ENCODE measurements at places on chromosomes 7 and 10.

- DNase-seq = no peak
Measured at GRCh38 chr10:13272164-13272571, 27.7 kb downstream of the PHYH start.

DNA sequence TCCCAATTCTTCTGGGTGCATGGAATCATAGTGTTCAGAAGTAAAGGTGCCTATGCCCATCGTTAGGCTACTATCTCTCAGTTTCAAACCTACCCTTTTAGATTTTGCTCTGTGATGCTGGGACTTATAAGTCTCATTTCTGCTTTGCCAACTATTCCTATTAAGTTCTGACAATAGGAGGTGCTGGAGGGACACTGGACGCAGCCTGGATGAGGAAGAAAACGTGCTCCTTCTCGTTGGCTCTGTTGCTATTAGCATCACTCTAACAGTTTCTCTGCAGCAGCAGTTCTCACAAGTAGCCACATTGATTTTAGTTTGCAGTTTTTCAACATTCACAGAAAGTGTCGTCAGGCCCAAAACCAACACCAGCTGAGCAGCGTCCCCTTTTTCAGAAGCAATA lies 72.4 kb downstream of the ABCC2 start:
- peak; percentile 44 for DNase-seq

DNA sequence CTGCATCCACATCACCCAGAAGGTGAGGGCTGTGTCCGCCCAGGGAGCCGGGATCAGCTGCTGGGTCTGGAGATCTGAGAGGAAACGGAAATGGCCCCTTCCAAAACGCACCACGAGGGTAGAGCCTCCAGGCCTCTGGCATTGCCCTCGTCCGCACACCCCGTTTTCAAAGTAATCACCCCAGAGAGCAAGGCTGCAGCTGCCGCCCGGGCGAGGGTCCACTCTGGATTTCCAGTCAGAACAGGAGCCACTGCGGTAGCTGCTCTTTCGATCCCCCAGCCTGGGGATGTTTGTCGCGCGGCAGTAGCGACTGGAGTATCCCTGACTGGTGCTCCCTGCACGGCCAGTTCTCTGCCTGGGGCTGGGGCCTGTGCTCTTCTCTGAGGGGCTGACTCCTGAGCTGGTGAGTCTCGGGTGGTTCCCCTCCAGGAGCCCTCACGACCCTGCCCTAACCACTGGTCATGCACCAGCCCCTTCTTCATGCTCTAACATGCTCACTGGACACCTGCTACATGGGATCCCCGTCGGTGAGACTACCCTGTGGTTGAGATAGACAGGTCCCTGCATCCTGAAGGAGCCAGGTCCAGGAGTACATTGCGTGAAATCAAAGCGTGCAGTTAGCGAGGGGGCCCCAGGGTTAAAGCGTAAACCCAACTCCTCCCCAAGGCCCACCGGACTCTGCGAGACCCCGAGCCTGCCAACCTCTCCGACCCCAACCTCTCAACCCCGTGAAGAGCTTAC lies 99.2 kb downstream of the FOXL3 start:
- no peak for DNase-seq

- DNase-seq = no peak
Measured at GRCh38 chr7:80832006-80832405, 86.8 kb downstream of the SEMA3C start.

- no peak for DNase-seq
Measured at GRCh38 chr7:50145801-50146338, 52.8 kb upstream of the ZPBP start.

DNA sequence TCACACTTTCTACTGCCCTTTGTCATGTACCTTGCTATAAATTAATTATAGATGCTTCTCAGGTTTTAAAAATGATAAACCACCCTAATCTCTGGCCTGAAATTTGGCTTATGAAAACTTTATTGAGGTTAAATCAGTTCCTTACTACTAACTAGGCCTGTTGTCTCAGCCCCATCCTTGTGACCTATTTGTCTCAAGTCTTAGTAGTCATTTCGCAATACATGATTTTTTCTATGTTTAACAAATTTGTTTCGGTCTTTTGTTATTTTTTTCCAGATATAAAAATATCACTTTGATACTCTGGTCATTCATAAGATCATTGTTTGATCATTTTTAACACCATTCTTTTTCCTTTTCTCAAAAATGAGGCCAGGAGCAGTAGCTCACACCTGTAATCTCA lies 411.6 kb downstream of the GFRA1 start:
- no peak for DNase-seq

- DNase-seq = no peak
Measured at GRCh38 chr7:118072893-118073674, 110.9 kb upstream of the LSM8 start.
